Activated T-cell treated with anti-CD3 and anti-CD28 coated beads, Interleukin-2, amount 50 U/mL, for 4 hours (primary cell): ENCODE measurements at places on chromosomes 12 and 14. TPM values are rescaled to one million over a fixed set of nuclear protein-coding genes. Genes with fewer than 3 reads are reported as not detected.

GRCh38 chr14:96503306-96503679 lies 1.1 kb downstream of the PAPOLA start:
- DNase-seq: no peak

DNA sequence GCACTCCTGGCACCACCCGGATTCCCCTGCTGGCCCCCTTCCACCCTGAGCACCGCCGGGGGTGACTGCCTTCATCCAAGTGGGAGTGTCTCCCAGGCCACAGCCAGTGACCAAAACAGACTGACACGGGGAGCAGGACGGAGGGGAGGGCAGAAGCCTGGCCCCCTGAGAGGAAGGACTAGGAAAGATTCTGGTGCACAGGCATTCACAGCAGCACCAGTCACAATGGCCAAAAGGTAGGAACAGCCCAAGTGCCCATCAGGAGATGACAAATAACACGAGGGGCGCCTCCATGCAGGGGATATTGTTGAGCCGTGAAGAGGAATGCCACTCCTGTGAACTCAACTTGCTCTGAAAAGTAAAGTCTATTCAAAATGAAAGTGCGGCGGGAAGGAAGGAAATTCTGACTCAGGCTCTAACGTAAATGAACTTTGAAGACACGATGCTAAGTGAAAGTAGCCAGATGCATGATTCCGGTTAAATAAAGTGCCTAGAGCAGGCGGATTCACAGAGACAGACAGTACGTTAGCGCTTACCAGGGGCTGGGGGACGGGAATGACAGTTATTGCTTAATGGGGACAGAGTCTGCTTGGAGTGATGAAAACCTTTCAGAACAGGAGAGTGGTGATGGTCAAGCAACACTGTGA lies 146.1 kb upstream of the NCOR2 start:
- DNase-seq: peak; percentile 53

DNA sequence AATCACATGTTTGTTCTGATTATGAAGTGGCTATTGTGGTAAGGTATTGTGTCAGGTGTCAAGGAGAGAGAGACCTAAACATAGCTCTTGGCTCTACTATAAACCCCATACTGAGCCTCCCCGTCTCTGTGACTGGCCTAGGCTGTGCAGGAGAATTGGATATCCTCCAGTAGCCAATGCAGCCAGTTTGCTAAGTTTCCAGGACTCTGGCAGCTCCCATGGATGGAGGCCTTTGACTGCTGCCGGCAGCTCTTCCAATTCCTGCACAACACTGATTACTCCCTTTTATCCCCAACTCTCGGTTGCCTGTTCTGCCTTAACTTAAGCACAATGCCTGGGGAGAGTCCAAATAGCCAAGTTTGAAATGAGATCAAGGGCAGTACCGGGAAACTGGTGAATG lies 59.3 kb downstream of the ABCC9 start:
- DNase-seq: no peak

DNA sequence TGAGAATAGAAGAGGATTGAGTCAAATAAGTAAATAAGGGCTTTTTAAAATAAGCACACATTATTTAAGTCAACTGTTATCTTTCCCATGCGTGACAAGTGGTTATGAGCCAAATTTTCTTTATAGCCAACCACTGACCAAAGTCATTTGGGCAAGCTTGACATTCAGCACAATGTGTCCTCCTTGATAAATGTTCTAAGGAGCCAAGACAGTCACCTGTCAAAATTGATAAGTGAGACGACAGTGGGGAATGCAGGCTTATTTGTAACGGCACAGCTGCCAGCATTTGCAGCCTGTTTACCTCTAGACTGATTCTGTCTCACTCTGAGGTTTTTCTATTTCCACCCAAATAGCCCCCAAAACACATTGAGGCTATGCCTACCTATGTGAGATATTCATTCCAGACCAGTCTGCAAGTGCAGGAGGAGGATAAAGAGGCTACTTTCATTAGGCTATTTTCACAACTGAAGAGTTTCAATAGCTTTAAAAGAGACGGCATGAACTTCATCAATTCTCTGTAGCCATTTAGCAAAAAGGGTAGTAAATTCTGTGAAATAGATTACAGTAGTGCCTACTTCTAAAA lies 339.5 kb downstream of the PDZRN4 start:
- DNase-seq: no peak

GRCh38 chr12:52253391-52254179 lies 20.5 kb downstream of the KRT7 start:
- DNase-seq: no peak

DNA sequence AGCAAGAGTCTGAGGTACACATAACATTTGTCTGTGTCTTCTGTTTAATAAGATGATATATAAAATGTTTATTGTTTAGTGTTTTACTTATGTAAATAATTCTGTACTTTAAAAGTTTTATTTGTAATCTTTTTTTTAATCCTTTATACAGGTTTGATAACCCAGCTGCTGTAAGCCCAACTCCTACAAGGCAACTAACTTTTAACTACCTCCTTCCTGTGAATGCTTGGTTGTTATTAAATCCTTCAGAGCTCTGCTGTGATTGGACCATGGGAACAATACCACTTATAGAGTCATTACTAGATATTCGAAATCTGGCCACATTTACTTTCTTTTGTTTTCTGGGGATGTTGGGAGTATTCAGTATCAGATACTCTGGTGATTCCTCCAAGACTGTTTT lies 24.1 kb downstream of the TMTC3 start:
- DNase-seq: no peak

DNA sequence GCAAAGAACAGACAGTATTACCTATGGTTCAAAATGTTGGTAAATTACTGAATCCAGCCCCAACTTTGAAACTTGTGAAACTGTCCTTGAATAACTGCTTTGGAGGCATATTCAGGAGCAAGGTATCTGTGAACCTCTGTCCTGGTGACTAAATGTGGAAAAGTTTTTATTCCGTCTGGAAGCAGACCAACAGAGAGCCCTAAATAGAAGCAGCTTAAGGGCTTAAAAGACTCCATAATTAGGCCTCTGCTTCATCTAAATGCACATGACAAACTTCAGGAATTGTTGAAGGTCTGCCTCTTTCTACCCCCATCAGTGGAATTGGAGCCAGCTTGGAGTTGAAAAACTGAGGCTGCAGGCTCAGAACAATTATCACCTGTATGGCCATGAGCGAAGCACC lies 276.5 kb downstream of the KCNH5 start:
- DNase-seq: no peak

- no peak for DNase-seq
Observed at GRCh38 chr14:96445844-96446710, 54.1 kb downstream of the AK7 start.

DNA sequence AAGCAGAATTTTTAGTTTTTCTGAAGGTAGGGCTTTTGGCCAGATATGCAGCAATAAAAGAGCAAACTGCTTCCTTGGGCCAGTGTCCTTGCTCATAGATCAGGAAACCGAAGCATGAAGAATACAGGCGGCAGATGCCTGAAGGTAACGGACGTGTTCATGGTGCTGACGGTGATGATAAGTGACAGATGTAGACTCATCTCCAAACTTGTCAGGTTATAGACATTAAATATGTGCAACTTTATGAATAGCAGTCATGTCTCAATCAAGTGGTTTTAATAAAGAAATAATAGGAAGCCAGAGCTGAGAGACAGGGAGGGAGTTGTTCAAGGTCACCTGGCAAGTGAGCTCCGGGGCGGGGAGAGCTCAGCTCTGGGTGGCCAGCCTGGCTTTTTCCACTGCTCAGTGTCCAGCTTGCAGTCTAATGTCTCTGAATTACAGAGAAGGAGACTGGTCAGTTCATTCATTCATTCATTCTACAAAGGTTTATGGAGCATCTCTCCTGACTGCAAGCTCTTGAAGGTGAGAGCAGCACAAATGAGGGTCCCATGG lies 1.0 kb downstream of the SERPINA5 start:
- no peak for DNase-seq

- DNase-seq: peak; percentile 47
Observed at GRCh38 chr12:122980183-122981035, at the start of gene ARL6IP4. Gene ARL6IP4, plus strand, starts transcription at chr12:122980681. Its CDS starts 459 bp downstream, at chr12:122981140.

DNA sequence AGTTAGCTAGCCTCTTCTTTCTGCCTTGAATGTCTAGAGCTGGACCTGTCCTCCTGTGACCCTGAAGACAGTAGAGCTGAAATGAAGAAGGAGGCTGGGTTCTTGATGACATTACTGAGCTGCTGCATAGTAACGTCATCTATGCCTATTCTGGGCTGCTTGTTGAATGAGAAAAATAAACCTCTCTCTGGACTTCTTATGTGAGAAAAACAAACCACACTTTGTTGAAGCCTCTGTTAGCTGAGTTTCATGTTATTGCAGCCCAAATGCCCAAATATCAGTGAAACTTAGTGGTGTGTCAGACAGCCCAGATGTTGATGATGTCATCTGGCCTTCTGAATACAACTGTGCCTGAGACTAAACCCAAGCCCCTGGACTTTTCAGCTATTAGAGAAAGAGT lies 67.0 kb upstream of the MAX start:
- no peak for DNase-seq

- DNase-seq: no peak
Observed at GRCh38 chr12:120835657-120836056, 68.5 kb downstream of the SPPL3 start.

DNA sequence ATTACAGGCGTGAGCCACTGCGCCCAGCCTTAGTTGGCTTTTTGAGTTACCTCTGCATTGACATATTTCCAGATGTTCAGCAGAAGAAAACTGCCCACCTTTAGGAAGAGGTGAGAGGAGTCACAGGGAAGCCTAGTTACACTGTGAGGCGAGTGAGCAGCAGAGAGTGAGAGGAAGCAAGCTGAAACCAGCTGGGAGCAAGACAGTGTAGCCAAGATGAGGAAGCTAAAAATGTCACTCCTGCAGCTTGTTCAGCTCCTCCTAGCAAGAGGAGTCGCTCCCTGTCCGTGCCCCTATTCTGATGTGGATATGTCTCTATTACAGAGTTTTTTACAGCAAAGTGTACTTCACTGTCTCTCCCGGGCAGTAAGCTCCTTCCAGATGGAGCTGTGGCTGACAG lies 127.6 kb downstream of the GXYLT1 start:
- no peak for DNase-seq

DDN gene
- 0.57 TPM for total RNA-seq

IL26 gene
- 0.28 TPM for total RNA-seq

BATF gene
- total RNA-seq: 191 TPM

TAS2R14 gene
- total RNA-seq: 0.89 TPM

ZNF891 gene
- total RNA-seq: 1.6 TPM
